Heart right ventricle (tissue), 16 donors: ENCODE measurements at places on chromosomes 3 and 15. TPM values are rescaled to one million over a fixed set of nuclear protein-coding genes. Genes with fewer than 3 reads are reported as not detected.

GRCh38 chr3:168044049-168044448 lies 51.7 kb downstream of the GOLIM4 start:
- DNase-seq, result no peak

DNA sequence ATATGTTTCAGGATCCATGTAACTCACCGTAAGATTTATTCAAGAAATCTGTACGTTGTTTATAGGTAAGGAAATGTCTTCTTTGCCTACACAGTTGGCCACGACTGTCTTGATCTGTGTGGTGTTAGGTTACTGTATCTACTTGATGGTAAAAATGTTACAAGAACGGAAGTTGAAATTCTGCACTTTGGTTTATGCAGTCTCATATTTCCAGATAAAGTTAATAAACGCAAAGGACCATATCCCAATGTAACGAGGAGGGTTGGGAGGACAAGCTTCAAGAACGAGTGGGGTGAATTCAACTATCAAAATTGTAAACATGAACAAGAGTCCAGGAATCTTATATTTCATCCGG lies 1.0 kb downstream of the USF3 start:
- DNase-seq, result no peak

- DNase-seq, result no peak
Measured at GRCh38 chr3:24439021-24439420, 55.6 kb downstream of the THRB start.

- DNase-seq, result no peak
Measured at GRCh38 chr3:192933779-192934460, 16.3 kb upstream of the MB21D2 start.

GRCh38 chr3:55877703-55878102 lies 390.6 kb upstream of the WNT5A start:
- DNase-seq, result no peak

GRCh38 chr3:177567833-177568232 lies 370.6 kb upstream of the TBL1XR1 start:
- no peak for DNase-seq

DNA sequence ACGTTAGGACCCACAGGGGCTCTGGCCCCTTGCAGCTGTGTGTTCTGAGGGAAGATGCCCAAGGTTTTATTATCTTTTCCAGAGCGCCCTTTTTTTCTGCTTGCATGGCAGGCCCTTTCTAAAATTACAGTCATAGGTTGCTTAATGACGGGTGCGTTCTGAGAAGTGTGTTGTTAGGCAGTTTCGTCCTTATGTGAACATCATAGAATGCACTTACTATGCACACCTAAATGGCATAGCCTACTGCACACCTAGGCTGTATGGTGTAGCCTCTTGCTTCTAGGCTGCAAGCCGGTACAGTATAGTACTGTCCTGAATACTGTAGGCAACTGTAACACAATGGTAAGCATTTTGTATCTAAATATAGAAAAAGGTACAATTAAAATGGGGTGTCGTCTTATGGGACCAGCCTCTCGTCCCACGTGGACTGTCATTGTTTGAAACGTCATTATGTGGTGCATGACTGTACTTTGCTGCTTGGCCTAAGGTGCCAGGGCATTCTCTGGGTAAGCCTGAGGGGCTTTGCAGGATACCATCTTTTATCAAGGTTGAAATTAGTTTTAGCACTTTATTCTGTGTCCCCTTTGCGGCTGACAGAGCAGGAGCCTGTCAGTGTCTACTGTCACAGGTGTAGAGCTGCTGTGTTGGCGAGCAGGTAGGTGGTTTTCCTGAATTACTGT lies 10.9 kb downstream of the KLF13 start:
- DNase-seq, result no peak

DNA sequence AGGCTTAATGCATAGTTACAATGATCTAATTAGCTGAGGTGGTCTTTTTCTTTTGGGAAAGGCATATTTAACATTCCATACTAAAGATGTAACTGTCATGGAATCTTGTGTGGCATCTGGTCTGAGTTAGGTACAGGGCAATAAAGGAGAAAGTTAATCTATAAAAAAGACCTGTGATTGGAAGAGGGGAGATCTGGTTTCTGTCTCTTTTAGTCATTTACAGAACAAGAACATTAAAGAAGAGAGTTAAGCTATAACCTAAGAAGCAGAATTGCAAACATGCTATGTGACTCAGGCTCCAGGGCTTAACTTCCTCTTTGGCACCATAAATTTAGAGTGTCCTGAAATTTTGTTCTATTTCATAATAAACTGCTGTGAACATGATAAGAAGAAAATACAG lies 47.2 kb upstream of the MME start:
- no peak for DNase-seq

DNA sequence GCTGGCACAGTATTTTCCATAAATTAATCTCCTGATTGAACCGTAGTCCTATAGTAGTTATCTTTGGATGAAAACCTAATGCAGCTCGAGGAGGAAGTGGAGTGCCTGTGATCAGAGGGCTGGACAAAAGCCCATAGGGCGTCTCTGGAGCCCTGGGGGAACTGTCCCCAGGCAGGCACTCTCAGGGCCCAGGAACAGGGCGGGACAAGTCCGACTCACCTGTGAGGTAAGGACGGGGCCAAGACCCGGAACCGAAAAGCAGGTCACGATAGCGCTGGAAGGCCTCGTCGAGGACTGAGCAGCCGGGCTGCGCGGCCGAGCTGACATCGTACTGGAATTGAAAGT lies 341 bp downstream of the HEXA start:
- DNase-seq, result no peak

- DNase-seq, result no peak
Measured at GRCh38 chr3:119937229-119937628, 155.3 kb downstream of the NR1I2 start.

Gene TGM4
- not detected for polyA plus RNA-seq

Gene PLXNA1
- polyA plus RNA-seq, result 14.3 TPM

Gene CHRFAM7A
- 2.6 TPM for polyA plus RNA-seq

Gene TLR9
- 0.06 TPM for polyA plus RNA-seq

Gene CMTM8
- polyA plus RNA-seq, result 8.4 TPM

Gene THBS1
- 93.2 TPM for polyA plus RNA-seq

Gene FAM81A
- 1.3 TPM for polyA plus RNA-seq

Gene GP9
- 0.13 TPM for polyA plus RNA-seq

Gene MYL3
- polyA plus RNA-seq, result 8,578 TPM

Gene CPLX3
- polyA plus RNA-seq, result 0.04 TPM
